ENCODE measurements at places on chromosomes 2 and 18.

DNA sequence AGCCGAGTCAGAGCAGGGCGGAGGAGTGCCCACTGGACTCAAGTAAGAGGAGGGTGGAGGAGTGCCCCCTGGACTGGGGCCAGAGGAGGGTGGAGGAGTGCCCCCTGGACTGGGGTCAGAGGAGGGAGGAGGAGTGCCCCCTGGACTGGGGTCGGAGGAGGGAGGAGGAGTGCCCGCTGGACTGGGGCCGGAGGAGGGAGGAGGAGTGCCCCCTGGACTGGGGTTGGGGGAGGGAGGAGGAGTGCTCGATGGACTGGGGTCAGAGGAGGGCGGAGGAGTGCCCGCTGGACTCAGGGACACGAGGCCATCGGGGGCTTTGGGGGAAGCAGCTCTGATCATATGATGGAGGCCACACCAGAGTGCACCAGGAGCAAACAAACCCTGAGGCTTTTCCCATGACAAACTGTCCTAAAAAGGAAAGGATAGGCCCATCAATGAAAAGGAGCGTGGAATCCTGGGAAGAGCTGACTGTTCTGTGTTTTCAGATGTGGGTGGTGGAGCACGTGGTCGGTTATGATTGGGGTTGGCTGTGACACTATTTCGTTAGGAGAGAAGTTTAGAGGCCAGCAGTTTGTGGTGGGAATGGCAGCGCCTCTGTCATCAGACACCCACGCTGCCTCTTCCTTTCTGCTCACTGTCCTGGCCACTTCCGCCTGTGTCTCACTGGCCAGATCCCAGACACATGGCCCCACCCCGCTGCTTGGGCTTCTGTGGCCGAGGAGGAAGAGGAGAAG, 24.5 kb upstream of the HPCAL1 start:
- DNase-seq: no peak

GRCh38 chr18:21632393-21632792, 20.3 kb downstream of the SNRPD1 start:
- DNase-seq: no peak

- peak; percentile 40 for DNase-seq
Measured at GRCh38 chr2:68812251-68812650, 58.9 kb downstream of the BMP10 start.

GRCh38 chr18:14941256-14941655, 193.3 kb downstream of the ANKRD30B start:
- DNase-seq: no peak

DNA sequence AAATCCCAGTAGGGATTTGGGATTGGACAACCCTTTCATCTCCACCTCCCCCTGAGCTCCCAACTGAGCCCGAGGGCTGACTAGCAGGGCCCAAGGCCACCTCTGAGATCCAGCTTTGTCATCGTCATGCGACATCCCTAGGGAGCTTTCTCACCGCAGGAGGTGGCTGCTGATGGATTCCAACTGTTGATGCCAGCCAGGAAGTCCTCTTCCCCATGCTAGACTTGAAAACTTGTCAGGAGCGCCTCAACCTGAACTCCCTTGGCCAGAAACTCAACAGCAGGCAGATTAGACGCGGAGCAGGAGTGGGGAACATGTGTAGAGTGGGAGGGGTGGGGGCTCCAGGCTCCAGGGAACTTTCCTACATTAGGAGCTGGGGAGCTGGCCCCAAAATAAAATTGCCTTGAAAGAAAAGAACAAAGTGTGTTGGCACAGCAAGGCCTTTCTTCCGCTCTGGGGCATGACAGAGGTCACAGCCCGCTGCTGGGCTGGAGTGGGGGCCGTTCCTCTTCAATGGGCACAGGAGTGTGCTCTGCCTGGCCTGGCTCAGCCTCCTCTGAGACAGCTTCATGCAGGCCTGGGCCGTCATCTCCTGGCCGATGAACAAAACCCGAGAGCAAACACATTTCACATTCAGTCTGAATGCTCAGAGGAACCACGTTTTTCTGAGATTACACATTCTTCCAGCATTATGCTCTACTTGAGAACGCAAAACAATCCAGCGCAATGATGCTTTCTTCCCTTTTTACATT, 34.5 kb downstream of the EMILIN2 start:
- no peak for DNase-seq

DNA sequence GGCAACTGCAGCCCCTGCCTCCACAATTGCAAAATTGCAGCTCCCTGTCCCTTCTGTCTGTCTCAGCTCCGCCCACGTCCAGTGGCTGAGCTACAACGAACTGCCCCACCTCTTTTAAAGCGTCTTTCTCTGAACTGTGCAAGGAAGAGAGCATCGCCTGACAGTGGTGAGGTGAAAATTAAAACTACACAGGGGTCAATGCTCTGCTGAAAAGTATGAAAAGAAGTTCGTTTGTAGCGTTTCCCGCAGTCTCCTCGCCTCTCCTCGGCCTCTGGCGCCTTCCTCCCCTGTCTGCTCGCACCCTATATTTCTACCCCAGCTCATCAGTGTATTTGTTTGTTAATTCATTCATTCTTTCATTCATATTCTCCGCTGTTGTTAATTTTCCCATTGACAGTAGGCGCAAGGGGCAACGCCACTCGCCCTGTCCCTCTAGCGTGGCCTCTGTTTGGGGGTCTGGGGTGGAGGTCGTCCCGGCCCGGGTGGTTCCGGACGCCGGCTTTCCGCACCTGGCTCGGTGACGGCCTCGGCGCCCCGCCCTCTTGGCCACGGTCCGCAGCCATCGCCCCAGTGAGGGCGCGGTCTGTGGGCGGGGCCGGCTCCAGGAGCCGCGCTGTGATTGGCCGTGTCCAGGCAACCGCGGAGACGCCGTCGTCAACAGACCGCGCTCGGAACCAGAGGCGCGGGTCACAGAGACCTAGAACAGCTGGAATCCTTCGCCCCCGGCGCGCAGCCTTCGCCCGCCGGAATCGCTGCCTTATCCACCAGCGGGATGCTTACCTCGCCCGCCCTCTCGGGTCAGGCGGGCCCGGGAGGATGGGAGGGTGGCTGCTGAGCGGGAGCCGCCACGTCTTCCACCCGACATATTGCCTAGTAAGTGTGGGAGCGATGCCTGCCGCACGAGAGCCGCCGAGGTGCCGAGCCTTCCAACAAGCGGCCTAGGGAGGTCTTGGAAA, at the start of gene VWA3B:
VWA3B (plus strand) TSS at position 677 of the 956 bp plus-strand sequence. CDS start 5,926 bp downstream, outside the sequence.
- DNase-seq: peak; percentile 53

GRCh38 chr2:128472789-128473174, 154.1 kb upstream of the HS6ST1 start:
- no peak for DNase-seq
